Left ventricle myocardium superior (tissue), 1 donor: ENCODE measurements at places on chromosomes 12 and 14.

GRCh38 chr12:110785240-110785639, 42.5 kb upstream of the PPP1CC start:
- no peak for DNase-seq

DNA sequence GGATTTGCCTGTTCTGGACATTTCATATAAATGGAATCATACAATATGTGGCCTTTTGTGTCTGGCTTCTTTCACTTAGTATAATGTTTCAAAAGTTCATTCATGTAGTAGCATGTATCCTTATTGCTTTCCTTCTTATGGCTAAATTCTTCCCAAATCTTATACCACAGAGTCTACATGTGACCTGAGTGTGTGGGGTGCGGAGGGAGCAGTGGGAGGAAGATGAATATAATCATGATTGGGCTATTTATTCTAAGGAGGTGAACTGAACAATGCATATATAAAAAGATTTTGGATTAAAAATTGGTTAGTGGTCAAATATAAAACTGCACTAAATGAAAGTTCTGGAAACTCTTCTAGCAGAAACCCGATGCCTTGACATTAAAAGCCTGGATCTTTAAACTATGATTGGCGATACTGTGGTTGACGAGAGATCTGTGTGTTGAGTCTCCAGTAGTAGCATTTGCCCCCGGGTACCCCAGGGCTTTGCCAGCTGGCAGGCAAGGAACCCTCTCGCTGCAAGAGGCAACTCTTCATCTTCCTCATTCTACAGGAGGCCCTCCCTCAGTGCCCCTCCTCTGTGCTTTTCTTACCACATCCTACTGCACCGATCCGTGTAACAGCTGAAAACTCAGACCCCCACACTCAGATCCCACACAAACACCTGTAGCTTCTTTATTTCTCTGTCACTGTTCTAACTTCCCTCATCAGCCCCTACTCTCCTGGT, 2.6 kb downstream of the CYP46A1 start:
- no peak for DNase-seq

- peak; percentile 35 for DNase-seq
Measured at GRCh38 chr12:62763861-62764645, 170.9 kb downstream of the PPM1H start.

DNA sequence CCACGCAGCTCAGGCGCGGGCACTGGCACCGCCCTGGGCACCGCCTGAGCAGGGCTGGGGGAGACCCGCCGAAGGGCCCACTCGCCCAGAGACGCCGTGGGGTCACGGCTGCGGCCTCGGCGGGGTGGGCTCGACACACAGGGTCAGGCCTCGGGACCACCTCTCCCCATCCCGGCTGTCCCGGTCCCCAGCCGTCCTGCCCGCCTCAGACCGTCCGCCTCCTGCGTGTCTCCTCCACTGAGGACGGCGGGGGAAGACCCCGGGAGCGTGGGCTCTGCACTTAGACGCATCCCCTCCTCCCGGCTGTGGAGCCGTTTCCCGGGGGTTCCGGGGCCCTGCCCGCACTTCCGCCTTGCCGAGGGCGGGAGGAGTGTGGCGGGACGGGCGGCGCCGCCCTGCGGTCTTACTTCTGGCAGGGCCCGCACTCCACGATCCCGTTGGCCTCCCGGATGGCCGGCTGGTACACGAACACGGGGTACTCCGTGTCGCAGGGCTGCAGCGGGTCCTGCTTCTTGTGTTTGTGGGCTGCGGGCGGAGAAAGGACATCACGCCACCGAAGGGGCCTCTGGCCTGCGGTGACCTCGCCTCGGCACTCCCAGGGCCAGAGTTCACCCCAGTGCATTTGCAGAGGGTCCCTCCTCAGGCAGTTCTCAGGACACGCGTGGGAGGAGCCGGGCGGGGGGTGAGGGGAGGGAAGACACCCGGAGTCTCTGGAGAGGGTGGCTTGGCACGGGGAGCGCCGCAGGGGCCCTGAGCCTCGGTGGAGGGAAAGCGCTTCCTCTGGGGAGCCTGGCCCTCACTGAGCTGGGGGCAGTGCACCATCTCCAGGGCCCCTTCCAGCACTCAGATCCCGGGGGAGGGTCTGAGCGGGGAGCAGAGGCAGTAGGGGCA, 23.1 kb upstream of the LRTM2 start:
- DNase-seq = peak; percentile 83

GRCh38 chr14:39614297-39614923, 182.2 kb upstream of the FBXO33 start:
- no peak for DNase-seq

GRCh38 chr14:105184461-105184860, 3.3 kb upstream of the NUDT14 start:
- DNase-seq = no peak
